ENCODE measurements at places on chromosomes 12 and 14.

GRCh38 chr12:65632131-65632855 is 192.0 kb upstream of the HMGA2 start:
- no peak for DNase-seq

- DNase-seq = no peak
Measured at GRCh38 chr12:75985566-75985965, 46.0 kb downstream of the PHLDA1 start.

GRCh38 chr14:32941668-32942065 is 3.0 kb downstream of the NPAS3 start:
- DNase-seq = no peak

DNA sequence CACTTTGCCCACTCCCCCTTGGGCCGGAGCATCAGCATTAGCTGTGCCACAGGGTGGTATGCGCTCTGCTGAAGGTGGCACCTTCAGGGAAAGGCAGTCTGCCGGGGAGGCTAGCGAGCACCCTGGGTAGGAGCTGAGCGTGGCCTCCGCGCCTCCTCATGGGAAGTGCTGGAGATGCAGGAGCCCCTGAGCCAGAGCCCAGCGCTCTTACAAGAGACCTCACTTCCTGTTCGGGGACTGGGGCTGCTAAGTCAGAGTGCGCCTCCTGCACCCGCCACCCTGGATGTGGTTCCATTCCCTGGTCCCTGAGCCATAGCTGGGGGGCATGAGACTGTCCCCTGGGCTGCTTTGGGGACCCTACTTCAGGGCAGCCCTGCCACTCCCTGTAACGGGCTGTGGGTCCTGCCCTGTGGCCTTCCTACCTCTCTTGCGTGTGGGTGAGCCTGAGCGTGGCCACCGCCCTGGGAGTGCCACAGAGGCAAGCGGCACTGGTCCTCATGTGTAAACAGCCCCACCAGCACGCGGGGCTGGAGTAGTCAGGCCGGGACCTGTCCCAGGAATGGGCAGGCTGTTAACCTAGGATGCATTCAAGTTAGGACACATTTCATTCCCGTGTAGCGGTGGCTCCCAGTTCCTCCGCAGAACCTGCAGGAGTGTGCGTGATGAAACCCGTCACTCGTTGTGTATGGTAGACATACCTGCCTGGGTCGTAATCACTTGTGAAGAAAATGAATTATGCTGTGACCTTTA is 19.4 kb downstream of the COA8 start:
- no peak for DNase-seq

DNA sequence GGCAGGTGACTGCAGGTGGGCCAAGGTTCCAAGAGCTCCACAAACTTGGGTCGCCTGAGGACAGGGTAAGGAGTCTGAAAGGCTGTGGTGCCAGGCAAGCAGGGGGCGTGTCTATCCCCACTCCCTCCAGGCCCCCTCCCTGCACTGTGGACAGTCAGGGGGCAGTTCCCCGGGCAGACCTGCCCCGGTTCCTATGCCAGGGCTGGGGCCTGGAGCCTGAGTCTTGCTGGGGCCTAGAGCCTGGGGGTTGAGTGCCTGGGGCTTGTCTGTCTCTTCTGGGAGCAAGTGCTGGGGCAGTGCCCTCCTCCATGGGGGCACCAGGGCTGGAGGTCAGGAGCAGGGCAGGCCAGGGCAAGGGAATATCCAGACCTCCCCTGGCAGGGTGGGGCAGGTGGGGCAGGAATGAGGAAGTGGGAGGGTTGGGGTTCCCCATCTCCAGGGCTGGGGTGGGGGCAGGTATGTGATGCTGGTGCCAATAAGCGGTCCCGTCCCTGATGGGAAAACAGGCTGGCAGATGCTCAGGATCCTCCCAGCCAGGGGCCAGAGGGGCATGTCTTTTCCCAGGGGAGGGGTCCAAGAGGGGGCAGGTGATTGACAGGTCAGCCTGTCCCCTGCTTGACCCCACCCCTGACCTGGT is 11.9 kb upstream of the TNFAIP2 start:
- no peak for DNase-seq

DNA sequence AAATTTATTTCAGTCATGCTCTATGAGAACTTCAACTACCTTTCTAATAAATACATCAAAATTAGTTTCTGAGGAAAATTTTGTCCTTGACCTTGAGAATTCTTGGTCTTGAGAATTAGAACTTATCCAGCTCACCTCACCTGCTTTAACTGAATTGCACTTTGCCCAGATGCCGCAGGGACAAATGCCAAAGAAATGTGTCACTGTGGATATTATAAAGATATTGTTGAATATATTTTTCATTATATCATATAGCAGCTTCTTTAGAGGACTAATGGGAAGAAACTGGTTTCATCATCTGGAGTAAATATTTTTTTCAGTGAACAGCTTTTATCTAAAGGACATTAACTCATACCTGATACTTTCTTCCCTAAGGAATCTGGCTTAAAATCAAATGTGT is 54.1 kb downstream of the LRP6 start:
- DNase-seq = no peak
